ENCODE measurements at places on chromosomes 2 and 18.

DNA sequence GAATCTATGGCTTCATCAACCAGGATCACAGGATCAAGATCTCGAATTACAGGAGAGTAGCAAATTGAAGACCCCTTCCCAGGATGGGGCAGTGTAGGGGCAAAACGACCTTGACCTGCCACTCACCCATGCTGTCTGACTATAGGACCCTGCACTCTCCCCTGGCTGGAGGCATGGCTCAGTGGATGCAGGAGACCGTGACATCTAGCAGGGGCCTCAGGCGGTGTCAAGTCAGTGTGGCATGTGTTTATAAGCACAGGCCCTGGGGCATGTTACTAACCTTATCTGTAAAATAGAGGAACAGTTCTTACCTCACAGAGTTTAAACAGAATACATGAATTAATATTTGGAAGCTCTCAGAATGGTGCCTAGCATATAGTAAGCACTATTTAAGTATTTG lies 3.5 kb downstream of the HAAO start:
- no peak for DNase-seq

- peak; percentile 96 for DNase-seq
Measured at GRCh38 chr2:126661702-126662500, 5.9 kb downstream of the GYPC start.

DNA sequence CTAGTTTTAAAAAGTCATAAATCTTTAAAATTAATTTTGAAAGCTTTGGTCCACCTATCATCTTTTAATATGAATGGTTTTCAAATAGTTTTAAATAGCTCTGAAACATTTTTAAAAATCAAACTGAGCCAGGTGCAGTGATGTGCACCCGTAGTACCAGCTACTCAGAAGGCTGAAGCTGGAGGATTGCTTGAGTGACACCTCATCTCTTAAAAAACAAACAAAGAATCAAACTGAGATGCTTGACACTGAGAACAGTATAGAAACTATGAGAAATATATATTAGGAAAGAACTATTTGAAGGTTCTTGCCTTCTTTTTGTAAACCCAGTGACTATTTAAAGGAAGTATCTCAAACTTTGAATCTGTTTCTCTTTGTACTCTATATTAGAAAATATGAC lies 67.4 kb downstream of the BARD1 start:
- DNase-seq, result no peak

GRCh38 chr2:219965287-219966194 lies 338.1 kb downstream of the SLC4A3 start:
- DNase-seq, result no peak

DNA sequence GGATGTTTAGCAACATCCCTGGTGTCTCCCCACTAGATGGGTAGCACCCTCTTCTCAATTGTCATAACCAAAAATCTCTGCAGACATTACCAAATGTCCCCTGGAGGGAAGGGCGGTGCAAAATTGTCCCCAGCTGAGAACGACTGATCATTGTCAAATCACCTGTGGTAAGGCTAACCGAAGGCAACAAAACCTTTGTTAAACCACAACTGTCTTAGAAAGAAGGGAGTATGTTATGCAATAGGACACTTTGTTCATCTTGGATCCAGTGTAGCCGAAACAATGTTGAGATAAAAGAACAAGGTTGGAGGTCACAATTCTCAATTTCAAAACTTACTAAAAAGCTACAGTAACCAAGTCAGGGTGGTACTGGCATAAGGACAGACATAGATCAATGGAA lies 50.3 kb upstream of the ST3GAL5 start:
- DNase-seq, result peak; percentile 54

DNA sequence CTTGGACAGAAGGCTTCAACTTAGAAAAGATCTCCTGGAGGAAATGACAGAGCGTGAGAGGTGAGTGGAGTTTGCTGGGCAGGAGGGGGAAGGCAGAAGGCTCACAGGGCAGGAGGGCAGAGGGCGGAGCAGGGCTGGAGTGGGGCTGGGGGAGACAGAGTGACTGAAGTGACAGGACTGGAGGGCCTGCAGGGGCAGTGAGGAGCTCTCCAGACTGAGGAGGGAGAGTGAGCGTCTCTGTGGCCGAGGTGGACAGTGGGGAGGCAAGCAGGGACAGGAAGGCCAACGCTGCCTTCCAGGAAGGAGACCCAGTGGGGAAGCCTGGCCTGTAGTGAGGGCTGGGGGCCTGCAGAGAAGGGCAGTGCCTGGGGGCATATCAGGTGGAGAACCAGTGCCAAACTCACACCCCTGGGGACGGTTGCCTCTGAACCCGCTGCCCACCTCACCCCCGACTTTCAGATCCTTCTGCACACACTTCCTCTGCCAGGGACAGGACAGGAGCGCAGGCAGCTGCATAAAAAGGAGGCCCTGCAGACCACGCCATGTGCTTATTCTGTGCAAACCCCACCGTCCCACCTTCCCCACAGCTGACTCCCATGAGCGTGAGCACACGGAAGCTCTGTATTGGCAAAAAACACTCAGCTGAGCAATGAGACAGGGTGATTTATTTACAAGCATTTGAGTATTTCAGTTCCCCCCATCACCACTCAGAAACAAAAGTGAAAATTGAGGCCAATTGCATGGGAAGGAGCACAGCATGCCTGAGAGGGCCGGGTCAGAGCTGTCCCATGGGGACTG lies 244.3 kb downstream of the FAM210A start:
- no peak for DNase-seq

DNA sequence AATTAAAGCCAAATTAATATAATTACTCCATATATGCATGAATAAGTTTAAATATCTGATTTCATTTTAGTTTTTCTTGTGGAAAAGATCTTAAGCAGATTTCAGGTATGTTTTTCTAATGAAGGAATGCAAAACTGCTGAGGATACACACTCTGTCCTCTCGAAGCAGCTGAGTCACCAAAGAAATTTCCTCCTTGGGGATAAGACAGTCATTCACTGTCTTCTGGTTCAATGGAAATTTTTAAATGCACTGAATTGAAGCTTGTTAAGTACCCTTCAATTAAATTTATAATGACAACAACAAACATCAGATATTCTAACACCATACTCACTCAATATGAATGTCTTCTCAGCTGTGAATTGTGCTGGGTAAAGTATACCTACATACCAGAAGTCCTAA lies 101.5 kb upstream of the DNER start:
- DNase-seq, result no peak

DNA sequence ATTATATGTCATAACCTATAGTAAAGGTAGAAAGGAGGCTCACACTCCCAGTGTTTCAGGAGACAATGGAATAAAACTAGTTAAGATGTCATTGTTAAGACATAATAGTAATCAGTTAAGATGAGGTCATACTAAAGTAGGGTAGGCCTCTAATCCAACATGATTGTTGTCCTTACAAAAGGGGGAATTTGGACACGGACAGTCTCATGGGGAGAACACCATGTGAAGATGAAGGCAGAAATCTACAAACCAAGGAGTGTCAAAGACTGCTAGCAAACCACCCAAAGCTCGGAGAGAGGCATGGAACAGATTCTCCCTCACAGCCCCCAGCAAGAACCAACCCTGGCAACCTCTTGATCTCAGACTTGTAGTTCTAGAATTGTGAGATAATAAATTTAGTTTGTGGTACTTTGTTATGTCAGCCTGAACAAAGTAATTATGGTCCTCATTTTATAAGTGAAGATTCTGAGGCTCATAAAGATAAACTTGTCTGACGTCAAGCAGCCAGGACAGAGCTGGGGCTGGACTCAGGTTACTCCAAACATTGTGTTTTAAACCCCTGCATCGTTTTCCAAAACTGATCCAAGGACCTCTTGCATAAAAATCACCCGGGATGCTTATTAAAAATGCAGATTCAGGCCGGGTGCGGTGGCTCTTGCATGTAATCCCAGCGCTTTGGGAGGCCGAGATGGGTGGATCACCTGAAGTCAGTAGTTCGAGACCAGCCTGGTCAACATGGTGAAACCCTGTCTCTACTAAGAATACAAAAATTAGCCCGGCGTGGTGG lies 47.8 kb downstream of the CCDC195 start:
- no peak for DNase-seq

Measured in hematopoietic multipotent progenitor cell treated with erythropoietin and hydrocortisone succinate and interleukin-3 and kit ligand, for 4 days (in vitro differentiated cells).